Ureter (tissue), 1 donor: ENCODE measurements at places on chromosomes 1 and 21. TPM values are rescaled to one million over a fixed set of nuclear protein-coding genes. Genes with fewer than 3 reads are reported as not detected.

OLIG2 gene
- total RNA-seq, result not detected

- DNase-seq, result no peak
These were observed 130.7 kb downstream of the GIPC2 start for GRCh38 chr1:78176448-78176847.

PDC gene
- total RNA-seq, result not detected

DNA sequence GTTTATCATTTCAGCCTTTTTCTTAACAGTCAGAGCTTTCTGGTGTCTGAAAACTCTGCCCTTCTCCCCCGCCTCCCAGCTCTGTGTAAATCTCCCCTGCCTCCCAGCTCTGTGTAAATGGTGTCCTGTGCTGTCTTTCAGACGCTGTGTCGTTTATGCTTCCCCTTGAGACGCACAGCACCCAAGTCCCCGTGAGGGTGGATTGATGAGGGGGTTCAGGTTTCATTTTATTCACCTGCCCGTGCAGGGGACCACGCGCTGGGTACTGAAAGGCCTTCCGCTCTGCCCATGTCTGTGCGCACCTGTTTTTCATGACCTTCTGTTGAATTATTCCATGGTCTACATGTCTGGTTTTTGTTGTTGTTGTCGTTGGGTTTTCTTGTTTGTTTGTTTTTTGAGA lies 108.2 kb upstream of the COL6A1 start:
- no peak for DNase-seq

GRCh38 chr1:53454019-53454418 lies 5.2 kb upstream of the DMRTB1 start:
- DNase-seq, result no peak

RAVER2 gene
- 11.5 TPM for total RNA-seq

AGBL4 gene
- total RNA-seq, result 0.21 TPM

B3GALT5 gene
- 21.9 TPM for total RNA-seq

NHLH1 gene
- not detected for total RNA-seq

GRCh38 chr1:243731301-243731891 lies 118.6 kb downstream of the AKT3 start:
- DNase-seq, result no peak

BEND5 gene
- 8.3 TPM for total RNA-seq

DNA sequence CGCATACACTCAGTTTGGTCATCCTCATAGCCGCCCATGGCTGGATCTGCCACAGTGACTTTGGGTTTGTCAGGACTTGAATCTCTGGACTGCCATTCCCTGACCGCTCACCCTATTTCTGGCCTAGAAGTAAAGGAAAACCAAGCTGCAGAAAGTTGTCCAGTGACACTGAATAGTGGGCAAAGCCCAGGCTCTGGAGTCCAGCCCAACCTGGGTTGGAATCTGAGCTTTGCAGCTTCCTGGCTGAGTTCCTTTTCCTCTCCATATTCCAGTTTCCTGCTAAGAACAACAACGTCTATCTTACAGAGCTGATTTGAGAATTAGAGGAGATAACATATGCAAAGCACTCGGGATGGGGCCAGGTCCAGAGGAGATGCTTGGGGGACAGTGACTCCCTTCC lies 15.6 kb upstream of the EIF4G3 start:
- no peak for DNase-seq

GRCh38 chr1:181506563-181507353 lies 23.4 kb downstream of the CACNA1E start:
- DNase-seq, result no peak

DNA sequence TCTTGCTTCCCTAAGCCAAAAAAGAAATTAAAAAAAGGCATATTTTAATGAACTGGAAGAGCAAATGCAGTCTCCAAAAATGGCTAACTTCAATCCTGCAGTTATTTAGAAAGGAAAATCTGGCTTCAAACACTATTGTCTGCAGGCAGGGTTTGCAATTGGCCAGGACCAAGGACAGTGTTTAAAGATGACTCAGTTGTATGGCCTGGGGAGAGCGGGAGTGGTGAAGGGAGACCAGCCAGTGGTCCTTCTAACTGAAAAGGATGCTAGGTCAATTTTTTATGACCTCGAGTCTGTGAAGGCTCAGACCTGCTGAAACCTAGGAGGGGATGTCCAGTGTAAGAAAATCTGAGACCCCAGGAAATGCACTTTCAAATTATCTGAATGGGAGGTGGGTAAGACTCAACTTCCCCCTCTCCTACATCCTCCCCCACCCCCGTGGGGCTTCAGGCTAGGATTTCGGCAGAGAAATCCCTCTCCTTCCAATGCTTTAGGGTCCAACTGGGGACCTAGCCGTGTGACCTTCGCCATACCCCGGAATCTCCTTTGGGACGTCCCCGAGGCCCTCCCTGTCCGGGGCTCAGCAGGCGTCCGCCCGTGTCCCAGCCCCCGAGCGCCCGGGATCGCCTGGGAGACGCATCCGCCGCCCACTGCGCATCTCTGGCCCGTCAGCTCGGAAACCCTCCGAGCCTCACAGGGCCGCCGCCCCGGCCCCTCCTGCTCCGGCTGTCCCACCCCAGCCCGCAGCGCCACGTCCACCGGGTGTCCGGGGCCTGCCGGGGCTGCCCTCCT lies 602 bp upstream of the RIMKLA start:
- no peak for DNase-seq

GRCh38 chr1:215330426-215330825 lies 236.7 kb upstream of the KCTD3 start:
- no peak for DNase-seq

TIAM1 gene
- total RNA-seq, result 94.2 TPM

SLC30A2 gene
- 20.6 TPM for total RNA-seq

- no peak for DNase-seq
These were observed 64.0 kb downstream of the CHD5 start for GRCh38 chr1:6116137-6116536.

DNA sequence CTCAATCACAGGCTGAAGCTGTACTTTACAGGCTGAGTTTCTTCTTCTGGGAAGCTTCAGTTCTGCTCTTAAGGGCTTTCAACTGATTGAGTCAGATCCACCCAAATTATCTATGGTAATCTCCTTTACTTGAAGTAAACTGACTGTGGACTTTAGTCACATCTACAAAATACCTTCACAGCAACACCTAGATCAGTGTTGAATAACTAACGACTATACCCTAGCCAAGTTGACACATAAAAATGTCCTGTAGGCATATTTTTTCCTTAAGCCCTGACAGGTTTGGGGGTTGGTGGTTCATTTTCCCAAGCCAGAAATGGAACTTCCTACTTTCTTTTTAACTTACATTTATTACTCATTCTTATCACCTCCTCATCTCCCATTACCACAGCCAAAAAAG lies 42.9 kb upstream of the PRKACB start:
- DNase-seq, result no peak

- DNase-seq, result no peak
These were observed 605.3 kb upstream of the USP24 start for GRCh38 chr1:55820501-55820900.

DNA sequence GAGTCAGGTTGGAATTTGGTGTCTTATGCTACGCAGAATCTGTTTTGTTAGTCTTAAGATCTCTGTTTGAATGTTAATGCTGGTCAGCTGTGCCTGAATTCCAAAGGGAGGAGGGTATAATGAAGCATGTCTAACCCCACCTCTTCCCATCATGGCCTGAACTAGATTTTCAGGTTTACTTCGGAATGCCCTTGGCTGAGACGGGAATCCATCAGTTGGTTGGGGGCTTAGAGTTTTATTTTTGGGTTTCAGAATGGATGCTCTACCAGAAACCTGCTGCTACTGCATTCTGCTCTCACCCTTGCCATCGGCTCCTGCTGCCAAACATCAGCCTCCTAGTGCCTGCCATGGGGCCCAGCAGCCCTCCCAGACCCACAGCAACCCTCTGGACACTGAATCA lies 24.1 kb upstream of the ETV3 start:
- DNase-seq, result no peak

GRCh38 chr1:53678507-53678906 lies 60.5 kb downstream of the GLIS1 start:
- no peak for DNase-seq

TBX15 gene
- not detected for total RNA-seq

GRCh38 chr1:80994934-80995333 lies 805.8 kb upstream of the ADGRL2 start:
- no peak for DNase-seq

- no peak for DNase-seq
These were observed 237.6 kb downstream of the MRPL39 start for GRCh38 chr21:25369524-25370300.

DNA sequence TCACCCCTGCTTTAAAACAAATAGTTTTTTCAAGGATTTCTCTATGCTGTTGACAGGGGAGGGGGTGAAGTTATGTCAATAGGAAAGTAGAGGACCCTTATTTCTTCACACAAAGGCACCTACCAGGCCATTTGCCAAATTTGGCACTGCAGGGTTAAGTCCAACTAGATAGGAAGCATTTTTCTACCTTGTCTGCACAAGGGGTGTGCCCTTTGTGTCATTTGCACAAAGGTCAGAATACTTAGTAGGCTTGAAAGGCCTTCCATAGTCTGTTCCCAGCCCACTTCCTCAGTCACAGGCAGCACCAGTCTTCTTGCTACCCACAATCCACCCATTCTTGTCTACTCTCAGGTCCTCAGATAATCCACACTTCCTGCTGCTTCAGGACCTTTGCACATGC lies 7.0 kb downstream of the TACSTD2 start:
- no peak for DNase-seq

DCST1 gene
- not detected for total RNA-seq

GPR25 gene
- total RNA-seq, result not detected

DNA sequence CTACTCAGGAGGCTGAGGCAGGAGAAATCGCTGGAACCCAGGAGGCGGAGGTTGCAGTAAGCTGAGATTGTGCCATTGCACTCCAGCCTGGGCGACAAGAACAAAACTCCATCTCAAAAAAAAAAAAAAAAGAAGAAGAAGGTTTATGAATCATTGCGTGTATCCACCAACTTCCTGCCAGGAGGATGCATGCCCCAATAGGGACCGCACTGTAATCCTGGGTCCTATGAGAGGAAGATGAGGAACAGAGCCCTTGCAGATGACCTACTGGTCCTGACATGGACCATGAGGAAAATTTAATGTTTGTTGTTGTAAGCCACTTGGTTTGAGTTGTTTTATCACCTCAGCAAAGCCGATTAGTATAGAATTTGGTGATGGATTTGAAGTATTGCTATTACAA lies 56.7 kb downstream of the PTGS2 start:
- no peak for DNase-seq

DNA sequence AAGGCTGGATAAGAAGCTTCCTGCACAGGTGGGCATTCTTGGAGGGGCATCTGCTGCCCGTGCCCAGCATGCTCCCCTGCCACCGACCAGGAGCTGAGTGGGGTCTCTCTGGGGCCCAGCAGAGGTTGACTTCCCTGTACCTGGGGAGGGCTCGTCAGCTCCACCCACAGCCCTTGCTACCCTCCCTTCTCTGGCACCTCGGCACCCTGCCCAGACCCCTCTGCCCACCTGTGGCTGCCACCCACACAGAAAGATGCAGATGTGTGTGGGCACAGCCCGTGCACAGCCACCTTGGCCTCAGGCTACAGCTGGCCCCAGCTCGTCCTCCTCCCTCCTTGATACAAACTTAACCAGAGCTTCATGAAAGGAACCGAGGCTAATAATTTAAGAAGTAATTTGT lies 241.2 kb upstream of the VAMP3 start:
- no peak for DNase-seq

CA6 gene
- total RNA-seq, result not detected

DNA sequence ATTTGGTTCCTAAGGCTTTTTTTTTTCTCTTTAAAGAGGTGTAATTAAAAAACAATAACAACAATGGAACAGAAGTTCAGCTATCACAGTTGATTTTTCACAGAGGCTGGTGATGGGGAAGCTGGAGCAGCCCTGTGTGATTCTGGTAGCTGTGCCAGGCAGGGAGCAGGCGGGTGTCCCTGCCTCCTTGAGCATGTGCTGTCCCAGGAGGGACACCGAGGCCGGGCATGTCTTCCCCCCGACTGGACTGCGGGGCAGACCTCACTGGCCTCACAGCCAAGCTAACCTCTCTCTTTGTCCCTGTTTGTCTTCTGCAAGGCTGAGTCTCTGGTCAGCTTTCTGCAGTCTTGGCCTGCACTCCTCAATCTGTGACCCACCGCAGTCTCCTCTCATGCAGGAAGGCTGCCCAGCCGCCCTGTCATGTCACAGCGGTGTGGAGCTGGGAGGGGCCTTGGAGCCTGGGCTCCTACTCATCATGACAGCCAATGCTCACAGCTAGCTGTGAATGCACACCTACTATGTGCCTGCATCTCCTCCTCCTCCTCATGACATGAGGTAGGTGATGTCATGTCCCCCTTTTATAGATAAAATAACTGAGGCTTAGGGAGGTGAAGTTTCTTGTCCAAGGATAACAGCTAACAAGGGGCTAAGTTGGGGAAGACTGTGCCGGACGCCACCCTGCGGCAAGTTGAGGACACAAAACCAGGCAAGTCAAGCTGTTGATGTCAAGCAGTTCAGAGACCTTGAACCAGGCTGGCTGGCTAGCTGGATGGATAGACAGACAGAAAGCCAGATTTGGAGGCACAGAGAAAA lies 10.3 kb upstream of the ACTL8 start:
- no peak for DNase-seq

CSMD2 gene
- 1.1 TPM for total RNA-seq

GRCh38 chr1:164320790-164321731 lies 237.9 kb upstream of the PBX1 start:
- no peak for DNase-seq

GSTM4 gene
- 38.2 TPM for total RNA-seq

CFAP45 gene
- 1.6 TPM for total RNA-seq

- no peak for DNase-seq
These were observed 9.3 kb upstream of the TSNAX start for GRCh38 chr1:231519166-231519565.

DNA sequence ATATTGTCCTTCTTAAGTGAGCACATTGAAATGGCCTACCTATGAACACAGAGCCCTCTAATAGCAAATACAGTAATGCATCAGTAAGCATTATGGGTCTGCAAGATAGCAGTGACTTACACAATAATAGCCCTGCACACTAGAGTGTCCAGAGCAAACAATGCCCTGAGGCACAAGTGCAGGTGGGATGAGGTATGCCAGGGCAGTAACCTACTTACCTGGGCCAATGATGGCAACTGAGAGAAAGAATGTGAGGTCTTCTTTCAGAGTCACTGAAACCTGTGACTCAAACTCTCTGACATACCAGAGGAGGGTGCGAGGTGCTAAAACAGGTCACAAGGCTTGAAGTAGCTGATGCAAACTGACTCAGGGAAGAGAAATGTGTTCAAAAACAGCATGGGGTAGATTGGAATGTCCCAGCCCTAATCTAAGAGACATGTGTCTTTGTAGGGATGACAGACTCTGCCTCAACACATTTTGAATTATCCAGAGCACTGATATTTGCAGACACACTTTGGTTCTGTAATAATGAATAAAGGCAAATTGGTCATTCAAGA lies 168.5 kb upstream of the RUNX1 start:
- no peak for DNase-seq

CELA2A gene
- 0.44 TPM for total RNA-seq

- no peak for DNase-seq
These were observed 16.3 kb downstream of the ATG4C start for GRCh38 chr1:62800281-62800680.
